ENCODE measurements at places on chromosomes 7 and 10.

- H3K36me3 ChIP-seq, result no peaks in the 10 kb centered on the region
- no peak overlapping the region for H3K4me3 ChIP-seq
- peak overlapping the region; percentile 73 for H3K27ac ChIP-seq
- no peaks in the 10 kb centered on the region for H3K27me3 ChIP-seq
- peak; percentile 67 for DNase-seq
These were observed 25.5 kb downstream of the PRR15 start for GRCh38 chr7:29588900-29589696.

DNA sequence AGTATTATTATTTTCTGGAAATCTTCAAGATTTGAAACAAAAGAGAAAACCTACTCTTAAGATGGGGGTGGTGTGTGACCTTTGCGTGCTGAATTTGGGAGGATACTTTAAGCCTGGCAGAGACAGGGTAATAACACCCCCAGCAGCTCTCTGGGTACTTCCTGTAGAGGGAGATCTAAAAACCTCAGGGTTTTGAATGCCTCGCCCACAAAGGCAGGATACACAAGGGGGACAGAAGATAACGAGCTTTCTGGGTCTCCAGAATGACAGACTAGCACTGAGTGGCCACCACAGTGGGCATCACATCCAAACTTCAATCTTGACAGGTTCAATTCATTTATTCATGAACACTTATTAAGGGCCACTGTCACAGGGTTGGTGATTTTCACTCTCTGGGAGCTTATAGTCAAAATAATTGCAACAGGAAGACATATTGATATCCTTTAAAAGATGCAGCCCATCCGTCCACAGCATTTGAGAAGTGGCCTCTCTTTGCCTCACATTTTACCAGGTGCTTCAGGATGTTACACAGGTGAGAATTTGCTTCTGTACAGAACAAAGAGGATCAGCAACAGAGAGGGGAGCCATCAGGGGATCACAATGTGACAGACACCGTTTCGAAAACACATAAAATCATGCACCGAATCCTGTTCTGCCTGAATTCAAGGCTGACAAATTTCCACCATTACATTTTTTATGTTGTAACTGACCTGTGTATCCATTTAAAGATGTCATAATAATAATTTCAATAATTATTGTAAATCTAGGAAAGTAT is 14.3 kb downstream of the CPA1 start:
- H3K4me3 ChIP-seq, result no peak overlapping the region
- no peaks in the 10 kb centered on the region for H3K4me1 ChIP-seq
- H3K27ac ChIP-seq, result no peak overlapping the region
- no peaks in the 10 kb centered on the region for H3K27me3 ChIP-seq

GRCh38 chr10:69642747-69643146 is 12.7 kb downstream of the FAM241B start:
- H3K4me1 ChIP-seq, result no peaks in the 10 kb centered on the region
- H3K36me3 ChIP-seq, result no peaks in the 10 kb centered on the region
- no peak for DNase-seq
- no peak overlapping the region for H3K4me3 ChIP-seq
- H3K27ac ChIP-seq, result no peak overlapping the region

DNA sequence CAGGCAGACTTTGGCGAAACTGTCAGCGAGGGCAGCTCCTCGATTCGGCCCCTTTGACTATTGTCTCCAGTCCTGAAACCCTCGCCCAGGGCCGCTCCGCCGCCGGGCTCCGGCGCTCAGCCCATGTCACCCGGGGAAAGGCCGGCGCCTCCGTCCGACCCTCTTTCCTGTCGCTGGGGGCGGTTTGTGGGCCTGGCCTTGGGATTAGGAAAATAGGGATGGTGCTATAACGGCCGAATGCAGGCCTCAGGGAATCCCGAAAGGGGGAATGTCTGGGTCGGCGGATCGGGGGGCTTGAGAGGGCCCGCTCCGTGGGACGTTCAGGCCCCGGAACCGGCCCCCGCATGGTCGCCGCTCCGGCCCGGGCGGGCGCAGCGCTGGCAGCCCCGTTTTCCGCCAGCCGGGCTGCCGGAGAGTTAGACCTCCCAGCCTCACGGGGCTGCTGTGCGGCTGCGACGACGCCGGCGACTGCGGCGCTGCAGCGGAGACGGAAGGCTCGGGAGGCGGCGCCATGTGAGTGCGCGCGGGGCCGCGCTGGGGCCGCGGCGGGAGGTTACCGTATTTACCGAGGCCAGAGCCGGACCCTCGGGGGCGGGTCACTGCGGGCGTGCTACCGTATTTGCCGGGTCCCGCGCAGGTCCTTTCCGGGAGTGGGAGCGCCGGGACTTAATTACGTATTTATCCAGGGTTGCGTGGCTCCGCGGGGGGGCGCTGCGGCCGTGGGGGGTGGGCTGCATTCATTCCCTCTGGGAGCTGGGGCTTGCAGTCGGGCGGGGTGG is 25.9 kb downstream of the ZNF775 start:
- H3K27ac ChIP-seq, result peak overlapping the region; percentile 86
- DNase-seq, result peak; percentile 84
- no peaks in the 10 kb centered on the region for H3K36me3 ChIP-seq
- H3K4me1 ChIP-seq, result peaks cover 60% of the 10 kb centered on the region

DNA sequence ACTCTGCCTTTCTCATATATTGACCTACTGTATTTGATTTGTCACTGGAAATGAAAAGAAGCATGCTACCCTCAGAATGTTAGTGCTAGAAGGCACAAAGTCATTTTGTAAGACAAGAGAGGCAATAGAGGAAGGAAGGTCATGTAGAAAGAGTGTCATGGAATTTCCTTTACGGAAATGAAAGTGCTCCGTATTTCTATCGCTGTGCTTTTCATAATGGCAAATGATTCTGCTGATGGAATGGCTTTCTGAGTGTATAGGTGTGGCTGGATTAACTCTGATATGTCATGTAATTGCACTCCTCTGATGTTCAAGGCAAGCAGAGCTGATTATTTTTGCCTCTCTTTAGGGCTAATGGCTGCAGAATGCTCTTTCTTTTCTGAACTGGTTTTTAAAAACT is 15.5 kb upstream of the STEAP4 start:
- H3K27ac ChIP-seq, result no peak overlapping the region
- no peaks in the 10 kb centered on the region for H3K4me1 ChIP-seq
- no peak for DNase-seq
- no peak overlapping the region for H3K4me3 ChIP-seq
- H3K27me3 ChIP-seq, result no peaks in the 10 kb centered on the region
- H3K36me3 ChIP-seq, result no peaks in the 10 kb centered on the region

DNA sequence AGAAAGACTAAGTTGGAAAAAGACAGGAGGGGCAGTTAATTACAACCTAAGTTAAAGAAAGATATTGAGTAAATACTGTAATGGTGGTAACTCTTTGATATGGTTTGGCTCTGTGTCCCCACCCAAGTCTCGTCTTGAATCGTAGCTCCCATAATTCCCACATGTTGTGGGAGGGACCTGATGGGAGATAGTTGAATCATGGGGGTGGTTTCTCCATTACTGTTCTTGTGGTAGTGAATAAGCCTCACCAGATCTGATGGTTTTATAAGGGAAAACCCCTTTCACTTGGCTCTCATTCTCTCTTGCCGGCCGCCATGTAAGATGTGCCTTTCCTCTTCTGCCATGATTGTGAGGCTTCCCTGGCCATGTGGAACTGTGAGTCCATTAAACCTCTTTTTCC is 143.8 kb downstream of the GRK5 start:
- H3K4me3 ChIP-seq, result no peak overlapping the region
- H3K36me3 ChIP-seq, result peaks cover 2% of the 10 kb centered on the region
- H3K4me1 ChIP-seq, result peaks cover 2% of the 10 kb centered on the region

All from small intestine (tissue), 16 donors.